ENCODE measurements at places on chromosomes 3 and 15.

GRCh38 chr15:76337696-76338485 is 1.3 kb downstream of the ISL2 start:
- DNase-seq: no peak

DNA sequence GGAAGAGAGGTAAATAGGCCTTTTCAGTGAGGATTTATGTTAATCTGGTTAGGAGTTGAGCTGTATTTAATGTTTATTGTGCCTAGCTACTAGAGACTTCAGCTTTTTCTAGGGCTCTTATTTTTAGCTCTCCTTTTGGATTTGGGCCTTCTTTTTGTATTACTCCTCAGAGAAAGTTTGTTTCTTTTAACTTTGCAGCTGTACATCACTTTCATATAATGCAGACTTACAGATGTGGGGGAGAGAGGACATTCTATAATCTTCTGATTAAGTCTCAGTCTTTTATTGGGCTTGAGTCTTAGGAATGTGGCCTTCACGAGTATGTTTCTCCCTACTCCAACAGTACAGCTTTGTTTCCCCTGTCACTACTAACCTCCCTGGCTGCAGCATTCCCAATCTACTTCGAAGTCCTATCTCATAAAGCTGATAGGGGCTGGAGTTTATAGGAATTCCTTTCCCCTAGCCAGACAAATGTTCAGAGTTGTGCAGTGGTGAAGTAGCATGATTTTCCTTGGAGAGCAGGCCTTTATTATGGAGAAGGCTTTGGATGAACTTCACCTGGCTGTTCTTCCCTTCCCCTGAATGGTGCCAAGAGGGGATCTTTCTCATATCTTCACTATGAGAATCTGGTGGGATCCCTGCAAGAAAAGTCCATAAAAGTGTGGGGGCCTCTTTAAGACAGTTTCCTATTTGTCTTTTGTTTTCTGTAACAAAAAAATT is 82.2 kb upstream of the CBLB start:
- DNase-seq: no peak

GRCh38 chr3:49461443-49462171 is 8.5 kb upstream of the DAG1 start:
- DNase-seq: no peak

GRCh38 chr15:50059203-50059772 is 59.7 kb downstream of the ATP8B4 start:
- no peak for DNase-seq

DNA sequence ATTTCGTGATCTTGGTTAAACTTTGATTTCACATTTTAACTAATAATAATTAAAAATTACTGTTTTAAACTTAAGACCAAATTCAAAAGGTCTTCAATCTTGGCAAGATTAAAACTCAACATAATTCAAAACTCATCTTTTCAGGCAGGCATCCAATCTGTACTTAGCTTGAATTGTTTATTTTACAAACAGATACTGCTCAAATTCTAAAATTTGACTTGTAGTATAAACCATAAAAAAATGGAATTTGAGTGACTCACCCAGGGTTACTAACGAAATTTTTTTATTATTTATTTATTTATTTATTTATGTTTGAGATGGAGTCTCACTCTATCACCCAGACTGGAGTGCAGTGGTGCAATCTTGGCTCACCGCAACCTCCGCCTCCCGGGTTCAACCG is 64.4 kb downstream of the GAP43 start:
- no peak for DNase-seq

GRCh38 chr3:62046326-62046725 is 327.0 kb downstream of the FEZF2 start:
- DNase-seq: no peak

GRCh38 chr15:37034835-37035748 is 65.3 kb downstream of the MEIS2 start:
- no peak for DNase-seq

GRCh38 chr3:174700736-174701135 is 158.4 kb upstream of the NAALADL2 start:
- no peak for DNase-seq

DNA sequence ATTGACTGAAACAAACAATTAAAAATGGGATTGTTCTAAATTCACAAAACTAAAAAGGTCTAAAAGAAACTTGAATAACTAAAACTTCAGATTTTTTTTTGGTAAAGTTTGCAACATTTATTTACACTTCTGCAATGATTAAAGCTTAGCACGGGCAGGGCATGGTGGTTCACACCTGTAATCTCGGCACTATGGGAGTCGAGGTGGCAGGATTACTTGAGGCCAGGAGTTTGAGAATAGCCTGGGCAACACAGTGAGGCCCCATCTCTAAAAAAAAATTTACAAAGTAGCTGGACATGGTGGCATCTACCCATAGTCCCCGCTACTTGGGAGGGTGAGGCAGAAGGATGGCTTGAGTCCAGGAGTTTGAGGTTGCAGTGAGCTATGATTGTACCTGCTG is 31.6 kb downstream of the TLNRD1 start:
- DNase-seq: no peak

- no peak for DNase-seq
Observed at GRCh38 chr3:37608061-37608702, 253.5 kb upstream of the CTDSPL start.

GRCh38 chr3:194877291-194878119 is 191.8 kb downstream of the FAM43A start:
- no peak for DNase-seq

DNA sequence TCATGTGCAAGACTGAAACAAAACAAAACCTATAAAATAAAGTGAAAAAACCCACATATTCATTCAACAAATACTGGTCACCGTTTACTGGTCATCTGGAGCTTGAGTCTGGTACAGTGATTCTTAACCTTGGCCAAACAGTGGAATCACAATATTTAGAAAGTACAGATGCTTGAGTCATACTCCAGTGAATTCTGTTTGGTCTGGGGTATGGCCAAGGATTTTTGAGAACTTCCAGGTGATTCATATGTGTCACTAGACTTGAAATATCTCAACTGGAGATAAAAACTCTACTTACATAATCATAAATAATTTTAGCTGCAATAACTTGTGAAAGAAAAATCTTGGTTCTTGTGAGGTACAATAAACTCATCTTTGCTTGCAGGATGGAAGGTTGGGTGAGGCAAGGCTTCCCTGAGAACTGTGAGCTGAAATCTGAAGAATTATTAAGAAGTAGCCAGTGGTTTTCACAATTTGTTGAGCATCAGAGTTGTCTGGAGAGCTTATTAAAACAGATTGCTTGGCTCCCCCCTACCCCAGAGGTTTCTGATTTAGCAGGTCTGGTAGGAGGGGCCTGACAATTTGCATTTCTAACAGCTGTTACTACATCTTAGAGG is 9.6 kb downstream of the NEK11 start:
- no peak for DNase-seq

DNA sequence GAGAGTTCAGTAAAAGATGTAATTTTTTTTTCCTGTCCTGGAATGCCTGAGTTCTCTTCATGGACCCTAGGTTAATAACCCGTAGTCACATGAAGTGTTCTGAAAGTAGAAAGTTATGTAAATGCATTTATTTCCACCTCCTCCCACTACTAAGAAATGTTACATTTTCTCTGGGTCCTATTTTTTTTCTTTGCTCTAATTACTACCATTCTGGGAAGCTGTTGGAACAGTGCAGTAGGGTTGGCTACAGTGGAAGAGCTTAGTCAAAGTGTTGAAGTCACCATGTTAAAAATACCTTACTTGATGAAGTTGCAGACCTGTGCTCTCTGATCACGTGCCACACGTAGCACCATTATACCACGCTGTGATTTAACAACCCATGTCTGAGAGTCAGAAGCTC is 153.8 kb upstream of the TSC22D2 start:
- no peak for DNase-seq

- DNase-seq: no peak
Observed at GRCh38 chr15:26702381-26702780, 70.5 kb downstream of the GABRB3 start.

GRCh38 chr15:25408428-25408827 is 30.4 kb downstream of the UBE3A start:
- no peak for DNase-seq

DNA sequence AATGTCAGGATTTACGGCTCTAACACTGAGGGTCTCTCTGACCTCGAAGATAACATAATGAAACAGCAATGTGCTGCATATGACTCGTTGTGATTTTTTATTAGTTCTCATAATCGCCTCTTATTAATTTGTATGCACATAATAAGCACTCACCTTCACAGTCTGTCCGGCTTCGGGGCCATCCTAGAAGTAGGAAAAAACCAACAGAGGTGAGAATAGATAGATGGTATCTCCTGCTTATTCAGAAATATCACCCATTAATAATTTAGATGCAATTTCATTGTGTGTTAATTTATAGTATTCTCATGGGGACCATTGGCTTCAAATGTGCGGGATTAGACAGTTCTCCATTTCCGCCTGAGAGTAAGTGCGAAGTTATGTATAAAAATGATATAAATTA is 961.4 kb upstream of the CFAP20DC start:
- DNase-seq: no peak

DNA sequence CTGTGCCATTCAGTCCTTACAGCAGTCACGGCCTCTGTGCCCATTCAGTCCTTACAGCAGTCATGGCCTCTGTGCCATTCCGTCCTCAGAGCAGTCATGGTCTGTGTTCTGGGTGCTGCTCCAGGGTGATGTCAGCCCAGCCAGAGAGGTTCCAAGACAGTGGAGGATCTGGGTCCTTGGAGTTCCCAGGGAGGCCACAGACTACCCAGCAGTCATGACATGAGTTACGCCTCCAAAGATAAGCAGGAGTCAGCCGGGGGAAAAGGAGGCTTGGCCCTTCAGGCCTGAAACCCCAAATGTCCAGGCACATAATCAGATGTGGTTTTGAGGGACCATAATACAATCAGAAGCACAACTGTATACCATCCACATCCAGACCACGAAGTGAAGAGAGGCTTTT is 115.7 kb downstream of the ADAMTS17 start:
- no peak for DNase-seq

DNA sequence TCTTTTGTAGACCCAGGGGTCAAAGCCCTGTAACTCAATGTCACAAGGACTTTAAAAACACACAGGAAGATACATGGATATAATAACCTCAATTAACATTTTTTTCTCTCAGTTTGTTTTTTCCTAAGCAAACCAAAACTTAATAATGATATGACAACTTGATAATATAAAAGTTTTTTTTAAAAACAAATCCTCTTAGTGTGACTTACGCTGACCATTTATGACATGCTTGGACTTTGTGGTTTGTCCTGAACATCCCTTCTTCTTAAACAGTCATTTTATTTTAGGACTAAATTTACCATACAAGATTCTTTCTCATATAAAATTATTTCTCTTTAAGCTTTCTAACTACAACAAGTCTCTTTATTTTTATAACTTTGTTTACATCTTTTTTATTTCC is 25.4 kb upstream of the FAM3D start:
- DNase-seq: no peak

DNA sequence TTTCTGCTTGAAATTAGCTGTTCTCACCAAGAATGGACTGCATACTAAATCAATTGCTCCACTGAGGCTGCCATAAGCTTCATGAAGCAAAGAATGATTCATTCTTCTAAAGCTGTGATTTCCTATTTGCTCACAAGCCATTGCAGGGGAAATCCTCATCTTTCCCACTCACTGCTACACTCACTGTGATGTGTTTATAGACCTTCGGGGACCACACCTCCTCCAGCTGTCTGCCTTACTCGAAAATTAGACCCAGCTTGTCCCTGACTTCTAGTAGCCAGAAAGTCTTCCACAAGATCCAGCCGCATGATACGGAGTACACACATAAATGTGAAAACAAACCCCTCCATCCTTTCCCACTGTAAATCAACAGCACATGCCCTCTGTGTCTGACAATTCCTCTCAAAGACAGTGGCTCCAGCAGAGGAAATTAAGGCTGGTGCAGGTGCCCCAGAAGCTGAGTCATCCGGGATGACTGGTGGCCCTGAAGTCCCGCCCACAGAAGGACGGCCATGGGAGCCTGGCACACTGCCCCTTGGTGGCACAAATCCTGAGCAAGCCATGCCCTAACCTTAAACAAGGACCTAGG is 172.0 kb downstream of the STT3B start:
- no peak for DNase-seq

GRCh38 chr3:5448246-5448645 is 260.7 kb downstream of the EDEM1 start:
- no peak for DNase-seq

DNA sequence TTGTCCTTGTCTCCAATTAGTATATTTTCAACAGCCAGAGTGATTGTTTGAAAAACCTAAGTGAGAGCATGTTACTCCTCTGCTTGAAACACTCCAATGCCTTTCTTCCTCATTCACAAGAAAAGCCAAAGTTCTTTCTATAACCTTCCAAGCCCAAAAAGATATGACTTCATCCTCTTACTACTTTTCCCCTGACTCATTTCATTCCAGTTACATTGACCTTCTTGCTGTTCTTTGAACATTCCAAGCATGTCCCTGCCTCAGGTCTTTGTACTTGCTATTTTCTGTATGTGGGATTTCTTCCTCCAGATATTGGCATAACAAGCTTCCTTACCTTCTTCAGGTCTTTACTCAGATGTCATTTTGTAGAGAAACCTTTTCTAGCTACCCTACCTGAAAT is 28.3 kb downstream of the EHHADH start:
- no peak for DNase-seq

DNA sequence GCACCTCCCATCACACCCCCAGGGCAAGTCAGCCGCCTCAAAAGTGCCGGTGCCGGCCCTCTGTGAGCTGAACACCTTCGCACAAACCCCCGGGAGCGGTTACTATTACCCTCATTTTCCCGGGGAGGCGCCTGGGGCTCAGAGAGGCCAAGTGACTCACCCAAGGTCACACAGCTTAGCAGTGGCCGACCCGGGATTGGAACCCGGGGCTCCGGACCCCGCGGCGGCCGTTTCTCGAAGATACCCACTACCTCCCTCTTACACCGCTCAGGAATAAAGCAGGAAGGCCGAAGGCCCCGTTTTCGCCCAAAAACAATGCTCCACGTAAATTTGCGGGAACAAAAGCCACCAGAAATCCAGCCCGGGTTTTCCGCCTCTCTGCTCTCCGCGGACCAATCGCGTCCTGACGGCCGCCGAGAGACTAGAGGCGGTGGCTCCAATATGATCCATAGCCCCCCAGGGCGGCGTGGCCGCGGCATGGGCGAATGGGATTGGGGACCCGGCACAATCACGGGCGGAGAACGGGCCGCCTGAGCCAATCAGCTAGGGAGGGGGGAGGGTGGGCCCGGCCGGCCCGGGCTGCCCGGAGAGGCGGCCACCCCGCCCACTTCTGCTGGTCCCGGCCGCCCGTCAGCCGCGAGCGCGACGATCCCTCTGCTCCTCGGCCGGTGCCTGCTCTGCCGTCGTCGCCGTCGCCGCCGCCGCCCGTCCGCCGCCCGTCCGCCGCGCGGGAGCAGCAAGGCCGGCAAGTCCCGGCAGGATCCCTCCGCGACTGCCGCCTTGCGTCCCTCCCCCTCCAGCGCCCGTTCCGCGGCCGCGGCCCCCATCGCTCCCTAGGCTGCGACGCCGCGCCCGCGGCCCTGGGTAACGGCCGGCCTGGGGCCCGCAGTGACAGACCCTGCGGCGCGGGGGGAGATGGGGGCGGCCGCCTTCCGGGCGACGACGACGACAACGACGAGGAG is 177.0 kb downstream of the OR4M2 start:
- DNase-seq: no peak

Measured in cortex of kidney (tissue), 1 donor.